SJSA1 (cell line): ENCODE measurements at places on chromosomes 2 and 18. TPM values are rescaled to one million over a fixed set of nuclear protein-coding genes. Genes with fewer than 3 reads are reported as not detected.

GRCh38 chr2:109458512-109458911, 155.3 kb downstream of the SEPTIN10 start:
- DNase-seq, result no peak

GRCh38 chr2:105279126-105279525, 37.6 kb downstream of the GPR45 start:
- no peak for DNase-seq

GRCh38 chr2:224847381-224847780, 131.2 kb upstream of the CCDC195 start:
- no peak for DNase-seq

DNA sequence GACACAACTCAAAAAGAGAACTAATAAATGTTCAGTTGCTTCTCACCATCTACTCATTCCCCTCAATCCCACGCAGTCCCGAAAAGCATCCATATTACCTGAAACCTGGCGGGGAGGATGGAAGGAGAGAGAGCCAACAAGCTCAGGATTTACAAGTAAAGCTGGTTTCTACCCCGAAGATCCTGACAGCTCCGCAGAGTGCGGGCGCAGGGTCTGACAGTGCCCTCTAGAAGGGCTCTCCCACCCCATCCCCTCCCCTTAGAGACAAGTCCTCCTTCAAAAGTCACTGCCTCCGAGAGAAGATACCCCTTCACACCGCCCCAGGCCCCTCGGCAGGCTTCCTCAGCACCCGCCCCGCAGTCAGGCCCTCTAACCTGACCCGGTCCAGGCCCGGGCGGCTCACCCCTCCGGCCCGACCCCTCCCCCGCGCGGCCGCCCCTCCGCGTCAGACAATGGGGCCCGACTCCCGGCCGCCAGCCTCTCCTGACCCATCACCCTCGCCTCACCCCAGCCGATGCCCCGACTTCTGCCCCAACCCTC, 550 bp downstream of the RAB1A start:
- peak; percentile 51 for DNase-seq

DNA sequence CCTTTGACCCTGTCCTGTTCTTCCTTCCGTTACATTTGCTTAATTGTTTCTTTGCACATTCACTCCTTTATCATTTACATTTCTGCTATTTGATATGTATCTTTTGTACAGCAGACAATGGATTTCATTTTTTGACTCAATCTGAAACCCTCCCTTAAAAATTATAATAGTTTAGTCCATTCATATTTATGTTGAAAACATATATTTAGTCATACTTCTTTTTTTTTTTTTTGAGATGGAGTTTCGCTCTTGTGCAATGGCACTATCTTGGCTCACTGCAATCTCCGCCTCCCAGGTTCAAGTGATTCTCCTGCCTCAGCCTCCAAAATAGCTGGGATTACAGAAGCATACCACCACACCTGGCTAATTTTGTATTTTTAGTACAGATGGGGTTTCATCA, 95.3 kb upstream of the TGFA start:
- no peak for DNase-seq

GRCh38 chr2:160210599-160211138, 10.6 kb upstream of the ITGB6 start:
- DNase-seq, result peak; percentile 47

IL36RN gene
- total RNA-seq, result not detected in 2 replicates

LYPD1 gene
- 75.9 and 91.4 TPM in 2 replicates for total RNA-seq

WNT10A gene
- total RNA-seq, result not detected in 2 replicates
